ENCODE measurements at places on chromosomes 3 and 15.

- DNase-seq: no peak
Observed at GRCh38 chr3:188486952-188487351, 333.0 kb downstream of the LPP start.

- no peak for DNase-seq
Observed at GRCh38 chr3:20564966-20565365, 379.0 kb upstream of the SGO1 start.

- DNase-seq: no peak
Observed at GRCh38 chr15:72368899-72369298, 6.9 kb downstream of the HEXA start.

DNA sequence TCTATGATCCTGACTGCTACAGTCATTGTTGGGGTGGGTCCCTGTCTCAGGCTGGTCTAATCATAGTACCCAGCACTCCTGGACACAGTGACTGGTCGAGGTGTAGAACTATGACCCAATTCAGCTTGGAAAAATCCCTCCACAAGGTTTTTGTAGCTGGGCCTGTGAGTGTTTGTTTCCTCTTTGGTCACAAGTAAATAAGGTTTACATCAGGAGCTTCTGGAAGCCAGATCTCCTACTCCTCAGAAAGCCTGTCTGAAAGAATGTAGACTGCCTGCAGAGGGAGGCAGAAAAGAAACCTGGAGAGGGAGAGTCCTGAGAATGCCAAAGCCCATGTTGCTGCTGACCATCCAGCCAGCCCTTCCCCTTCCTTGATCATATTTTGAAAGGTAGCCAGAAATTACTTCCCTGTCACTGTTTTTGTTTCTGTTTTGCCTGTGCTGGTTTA, 123.2 kb downstream of the RAP2B start:
- DNase-seq: no peak

DNA sequence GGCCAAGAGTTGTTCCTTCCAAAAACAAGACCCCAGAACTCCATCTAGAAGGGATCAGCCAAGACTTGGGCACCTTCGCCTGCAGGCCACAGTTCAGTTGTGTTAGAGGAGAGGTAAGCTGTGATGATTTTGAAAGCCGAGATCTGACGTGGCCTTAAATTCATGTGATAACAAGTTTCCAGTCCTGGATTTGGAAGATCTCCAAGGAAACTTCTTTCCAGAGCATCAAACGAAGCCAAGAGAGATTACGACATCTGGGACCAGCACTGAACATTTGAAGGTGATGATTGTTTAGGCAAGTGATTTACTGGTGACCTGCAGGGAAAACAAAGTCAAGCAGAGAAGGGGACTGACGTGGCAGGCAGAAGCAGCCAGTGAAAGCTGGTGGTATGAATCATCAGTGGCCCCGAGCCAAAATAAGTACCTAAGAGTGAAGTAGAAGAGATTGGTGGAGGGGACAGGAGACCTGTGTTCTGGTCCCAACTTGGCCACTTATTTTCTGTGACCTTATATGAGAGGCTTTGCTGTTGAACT, 339.0 kb upstream of the PROK2 start:
- no peak for DNase-seq

DNA sequence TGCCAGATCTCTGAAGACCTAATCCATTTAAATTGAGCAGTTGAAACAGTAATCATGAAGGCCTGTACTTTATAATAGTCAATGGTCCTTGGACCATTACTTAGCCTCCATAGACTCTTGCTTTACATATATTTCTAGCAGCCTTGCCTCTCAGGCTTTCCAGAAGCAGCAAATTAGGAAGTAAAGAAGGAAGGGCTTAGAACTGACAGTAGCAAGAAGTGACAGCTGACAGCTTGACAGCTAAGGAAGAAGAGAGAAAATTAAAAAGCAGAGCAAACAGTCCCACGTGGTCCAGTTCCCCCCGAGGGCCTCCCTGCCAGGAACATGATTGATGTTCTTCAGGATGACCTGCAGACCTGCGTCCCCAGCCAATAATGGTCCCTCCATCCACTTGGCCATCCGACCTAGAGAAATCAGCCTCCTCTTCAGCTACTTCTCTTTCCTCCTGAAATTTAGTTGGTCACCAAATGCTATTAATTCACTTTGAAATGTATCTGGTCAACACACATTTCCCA, 15.0 kb upstream of the PSMD6 start:
- DNase-seq: no peak

DNA sequence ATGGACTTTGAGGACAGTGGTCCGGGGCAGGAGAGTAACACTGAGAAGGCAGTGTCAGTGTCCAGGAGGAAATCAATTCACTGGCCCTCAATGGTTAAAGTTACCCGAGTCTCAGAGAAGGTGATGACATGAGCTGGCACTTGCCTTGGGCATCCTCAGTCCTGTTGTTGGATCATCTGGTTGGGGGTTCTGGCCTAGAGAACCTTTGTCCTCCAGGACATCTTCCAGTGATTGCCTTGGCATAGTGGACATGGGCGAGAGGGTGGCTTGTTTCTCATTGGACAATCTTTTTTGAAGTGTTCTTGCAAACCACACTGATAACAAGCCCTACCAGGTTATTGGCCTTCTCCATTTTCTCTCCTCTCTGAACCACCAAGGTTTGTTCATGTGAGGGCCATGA, 83.4 kb upstream of the TERB2 start:
- no peak for DNase-seq

DNA sequence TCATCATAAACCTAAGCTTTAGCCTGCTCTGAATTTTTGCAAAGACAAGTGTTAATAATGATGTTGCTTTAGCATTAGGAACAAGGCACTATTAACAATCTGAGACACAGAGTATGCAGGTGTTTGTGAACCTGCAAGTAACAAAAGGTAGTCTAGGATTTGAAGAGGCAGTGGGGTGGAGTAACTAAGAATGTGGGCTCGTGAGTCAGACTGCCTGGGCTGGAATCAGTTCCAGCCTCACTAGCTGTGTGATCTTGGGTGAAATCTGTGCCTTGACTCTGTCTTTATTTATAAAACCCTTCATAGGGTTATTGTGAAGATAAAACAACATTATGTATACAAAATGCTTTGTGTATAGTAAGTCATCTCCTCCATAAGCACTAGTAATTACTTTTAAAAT, 610.6 kb upstream of the CFAP20DC start:
- no peak for DNase-seq

GRCh38 chr3:34742151-34742550, 897.2 kb upstream of the ARPP21 start:
- DNase-seq: no peak

GRCh38 chr3:185030951-185031350, 121.9 kb downstream of the C3orf70 start:
- no peak for DNase-seq

- DNase-seq: peak; percentile 88
Observed at GRCh38 chr3:190514413-190515153, 698 bp downstream of the IL1RAP start.

- DNase-seq: no peak
Observed at GRCh38 chr15:49383266-49383665, 39.8 kb upstream of the FGF7 start.

DNA sequence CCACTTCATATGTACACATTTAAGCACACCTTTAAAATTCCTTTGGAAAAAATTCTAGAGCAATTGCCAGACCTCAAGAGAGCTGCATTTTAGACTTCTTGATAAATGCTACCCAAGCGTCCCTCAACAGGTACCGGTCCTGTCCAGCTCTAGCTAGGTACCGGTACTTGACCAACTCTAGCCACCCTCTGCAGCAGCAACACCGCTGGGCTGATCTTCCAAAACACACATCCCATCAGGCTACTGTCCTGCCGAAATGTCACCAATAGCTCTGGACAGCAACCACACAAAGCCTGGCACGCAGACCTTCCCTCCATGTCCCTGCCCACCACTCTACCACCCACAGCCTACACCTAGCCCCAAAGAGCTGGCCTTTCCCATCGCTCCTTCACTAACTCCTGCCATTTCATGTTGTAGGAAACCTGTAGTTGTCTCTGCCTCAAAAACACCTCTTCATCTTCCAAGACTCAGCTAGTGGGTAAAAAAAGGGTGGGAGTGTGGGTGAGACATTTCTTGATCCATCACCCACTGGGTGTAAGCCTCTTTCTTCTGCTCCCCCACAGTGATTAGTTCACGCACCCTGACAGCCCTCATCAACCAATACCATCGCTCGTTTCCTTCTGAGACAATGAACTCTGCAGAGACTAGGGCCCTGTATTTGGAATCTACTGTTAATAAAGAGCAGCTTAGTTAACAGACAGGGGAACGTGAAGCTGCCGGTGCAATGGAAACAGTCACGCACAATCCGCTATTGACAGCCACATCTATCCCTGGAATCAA, 6.8 kb downstream of the CHSY1 start:
- DNase-seq: no peak

DNA sequence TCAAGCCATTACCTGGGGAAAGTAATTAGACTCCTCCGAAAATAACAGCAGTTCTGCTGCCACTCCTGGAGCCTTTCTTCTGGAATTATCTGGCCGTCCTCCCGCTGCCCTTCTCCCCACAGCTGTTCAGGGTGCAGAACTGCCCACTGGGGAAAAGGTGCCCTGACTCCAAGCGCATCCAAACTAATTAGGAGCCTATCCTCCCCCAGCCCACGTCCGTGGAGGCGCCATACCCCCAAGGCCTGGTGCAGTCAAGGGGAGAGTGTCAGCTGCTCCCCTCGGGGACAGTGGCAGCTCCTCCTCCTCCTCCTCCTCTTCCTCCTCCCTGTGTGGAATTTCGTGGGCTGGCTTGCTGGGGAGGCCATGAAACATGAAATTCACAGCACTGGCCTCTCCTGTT, 177.2 kb downstream of the XXYLT1 start:
- DNase-seq: no peak

DNA sequence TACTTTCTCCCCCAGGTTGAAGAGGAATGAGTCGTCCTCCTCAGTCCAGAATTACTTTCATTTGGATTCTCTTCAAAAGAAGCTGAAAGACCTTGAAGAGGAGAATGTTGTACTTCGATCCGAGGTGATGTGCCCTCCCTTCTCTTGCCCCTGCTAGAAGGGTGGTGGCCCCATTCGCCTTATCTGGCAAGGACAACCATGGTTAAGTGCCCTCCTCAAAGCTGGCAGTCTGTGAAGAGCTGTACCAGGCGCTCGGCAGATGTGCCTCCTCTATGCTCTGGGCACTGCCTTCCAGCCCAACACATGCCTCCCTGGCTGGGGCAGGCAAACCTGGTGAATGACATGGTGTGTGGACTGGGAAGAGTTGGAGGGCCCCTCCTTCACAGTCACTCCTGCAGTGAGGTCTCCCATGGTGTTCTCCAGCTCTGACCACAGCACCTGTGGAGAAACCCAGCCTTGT, 77.0 kb downstream of the CCK start:
- no peak for DNase-seq

DNA sequence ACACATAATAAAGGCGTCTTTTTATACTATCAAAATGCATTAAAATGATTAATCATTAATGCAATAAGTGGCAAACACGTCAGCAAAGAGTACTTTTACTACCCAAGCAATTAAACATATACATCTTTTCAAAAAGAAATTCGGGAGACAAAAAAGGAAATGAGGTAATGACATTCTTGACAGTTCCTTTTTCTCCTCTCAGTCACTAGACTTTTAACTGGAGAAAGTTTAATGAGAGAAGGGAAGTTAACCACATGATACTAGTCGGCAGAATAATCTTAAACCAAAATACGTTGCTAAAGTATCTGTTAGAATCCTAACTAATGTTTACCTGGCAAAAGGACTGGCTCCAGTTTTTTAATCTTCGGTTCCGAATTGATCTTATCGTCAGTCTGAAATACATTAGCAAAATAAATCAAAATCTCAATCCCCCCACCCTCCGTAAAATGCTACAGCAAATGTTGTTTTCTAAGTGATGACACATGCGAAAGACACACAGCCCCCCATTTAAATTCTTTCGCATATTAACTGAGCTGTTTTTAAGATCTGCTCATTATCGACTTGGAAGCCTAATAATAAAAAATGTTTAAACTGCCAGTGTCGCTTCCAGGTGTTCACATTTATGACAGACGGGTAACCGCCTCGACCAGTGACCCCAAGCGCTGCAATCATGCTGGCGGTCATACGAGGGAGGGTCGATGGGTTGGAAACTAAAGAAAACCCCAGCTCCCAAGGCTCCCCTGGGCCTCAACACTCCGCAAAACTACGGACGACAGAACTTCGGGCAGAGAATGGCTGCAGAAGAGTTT, 778 bp downstream of the MTMR10 start:
- no peak for DNase-seq

DNA sequence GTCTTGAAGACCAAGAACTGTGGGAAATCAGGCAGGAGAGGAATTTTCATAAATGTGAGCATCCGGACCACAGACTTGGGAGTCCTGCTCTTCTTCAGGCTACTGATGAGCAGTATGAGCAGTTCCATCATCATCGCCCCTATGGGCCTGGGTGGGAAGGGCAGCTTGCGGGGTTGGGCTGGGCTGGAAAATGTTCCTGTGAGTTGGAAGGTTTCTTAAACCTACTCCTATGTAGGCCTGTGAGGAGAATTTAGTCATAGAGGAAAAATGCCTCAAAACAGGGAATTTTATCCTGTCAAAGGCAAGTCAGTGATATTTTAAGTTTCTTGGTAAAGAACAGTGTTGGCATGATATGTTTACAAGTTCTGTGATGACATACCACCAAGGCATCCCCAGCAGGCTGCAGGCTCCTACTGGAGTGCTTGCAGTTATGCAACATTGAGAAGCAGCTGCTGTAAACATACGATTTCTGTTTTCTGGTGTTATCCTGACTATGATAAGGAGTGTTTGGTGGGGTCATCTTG, 10.3 kb downstream of the MASP1 start:
- no peak for DNase-seq

GRCh38 chr3:40961104-40961857, 238.0 kb upstream of the CTNNB1 start:
- no peak for DNase-seq

DNA sequence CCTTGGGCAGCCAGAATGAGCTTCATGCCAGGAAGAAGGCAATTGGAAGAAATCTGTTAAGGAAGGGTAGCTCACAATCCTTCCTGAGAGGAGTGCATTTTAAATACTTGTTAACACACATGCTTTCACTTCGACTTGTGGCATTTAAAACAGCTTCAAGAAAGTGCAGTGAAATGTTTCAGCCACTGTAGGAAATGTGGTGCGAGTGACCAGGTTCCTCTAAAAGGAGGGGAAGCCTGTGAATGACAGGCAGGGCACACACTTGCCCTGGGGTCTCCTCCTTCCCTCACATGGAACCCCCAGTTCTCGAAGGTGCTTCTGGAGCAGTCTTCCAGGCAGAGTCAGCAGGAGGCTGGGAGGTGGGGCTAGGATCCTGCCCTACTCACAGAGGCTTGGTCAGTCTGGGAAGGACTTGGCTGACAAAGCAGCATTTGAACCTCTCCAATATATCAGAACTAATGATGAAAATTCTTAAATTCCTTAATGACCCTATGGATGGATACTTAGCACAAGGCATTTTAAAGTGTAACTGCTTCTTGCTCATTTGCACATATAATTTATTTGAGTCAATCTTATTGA, 358.6 kb downstream of the CHST2 start:
- DNase-seq: no peak

DNA sequence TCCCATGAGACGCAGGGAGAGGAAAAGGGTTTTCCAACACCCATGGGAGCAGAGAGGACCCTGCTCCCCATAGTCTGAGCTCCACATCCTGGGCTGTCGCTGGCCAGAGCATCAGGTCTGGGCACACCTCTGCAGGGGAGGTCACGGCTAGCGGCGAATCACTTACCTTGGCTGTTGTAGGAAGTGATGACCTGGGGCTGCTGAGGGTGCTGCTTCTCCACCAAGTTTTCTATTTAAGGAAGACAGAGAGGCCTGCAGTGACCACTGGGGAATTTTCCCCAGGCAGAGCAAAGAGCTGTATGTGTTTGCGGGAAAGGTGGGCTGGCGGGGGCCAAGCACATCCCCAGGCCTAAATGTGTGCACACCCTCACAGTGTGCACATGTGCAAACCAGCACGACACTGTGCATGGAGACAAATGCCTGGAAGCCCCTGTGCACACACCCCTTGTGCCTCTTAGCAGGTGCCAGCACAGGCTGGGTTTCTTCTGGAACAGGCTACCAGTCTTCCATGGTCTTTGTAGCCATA, 7.6 kb downstream of the KY start:
- no peak for DNase-seq

All from posterior cingulate gyrus (tissue), 11 donors.